ENCODE measurements at places on chromosomes 16 and 17.

DNA sequence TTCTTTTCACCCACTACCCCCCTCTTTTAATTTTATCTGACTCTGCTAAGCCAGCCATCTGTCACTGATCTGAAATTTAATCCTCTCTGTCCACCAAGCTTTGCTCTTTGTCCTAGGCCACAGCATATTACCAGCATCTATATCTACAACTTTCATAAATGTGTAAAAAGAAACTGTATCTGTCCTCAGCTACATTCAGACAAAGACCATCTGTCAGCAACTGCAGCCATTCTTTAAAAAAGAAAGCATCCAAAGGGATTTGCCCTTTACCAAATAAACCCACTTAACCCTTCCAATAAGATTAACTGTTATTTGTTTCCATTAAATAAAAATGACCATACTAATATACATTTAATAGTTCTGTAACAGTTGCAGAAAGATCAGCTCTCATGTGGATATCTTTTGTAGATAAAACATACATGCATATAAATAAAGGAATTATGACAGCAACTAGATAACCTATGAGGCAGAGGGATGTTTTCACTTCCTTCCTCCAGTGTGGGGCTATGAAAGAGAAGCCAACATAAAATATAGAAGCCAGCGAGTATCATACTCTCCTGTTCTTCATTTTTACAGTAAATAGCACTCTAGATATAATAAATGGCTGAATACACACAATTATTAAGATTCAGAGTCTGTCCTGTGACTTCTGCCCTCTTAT, 602.5 kb upstream of the SALL1 start:
- no peak for DNase-seq

DNA sequence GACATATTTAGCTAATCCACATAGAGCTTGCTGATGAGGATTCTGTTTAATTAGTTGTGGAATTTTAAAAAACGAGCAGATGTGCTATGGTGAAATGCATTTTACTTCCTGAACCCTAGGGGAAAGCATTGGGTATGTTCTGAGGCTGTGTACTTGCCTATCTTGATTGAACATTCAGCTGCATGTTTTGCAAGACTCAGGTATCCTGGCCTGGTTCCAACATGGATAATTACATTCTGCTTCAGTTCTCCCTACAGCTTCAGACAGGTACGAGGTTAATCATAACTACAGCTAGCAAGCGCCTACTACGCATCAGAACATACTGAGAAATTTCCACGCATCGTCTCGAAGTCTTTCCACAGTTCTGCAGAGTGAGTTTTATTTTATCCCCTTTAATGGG, 77.0 kb downstream of the HS3ST2 start:
- DNase-seq, result no peak

DNA sequence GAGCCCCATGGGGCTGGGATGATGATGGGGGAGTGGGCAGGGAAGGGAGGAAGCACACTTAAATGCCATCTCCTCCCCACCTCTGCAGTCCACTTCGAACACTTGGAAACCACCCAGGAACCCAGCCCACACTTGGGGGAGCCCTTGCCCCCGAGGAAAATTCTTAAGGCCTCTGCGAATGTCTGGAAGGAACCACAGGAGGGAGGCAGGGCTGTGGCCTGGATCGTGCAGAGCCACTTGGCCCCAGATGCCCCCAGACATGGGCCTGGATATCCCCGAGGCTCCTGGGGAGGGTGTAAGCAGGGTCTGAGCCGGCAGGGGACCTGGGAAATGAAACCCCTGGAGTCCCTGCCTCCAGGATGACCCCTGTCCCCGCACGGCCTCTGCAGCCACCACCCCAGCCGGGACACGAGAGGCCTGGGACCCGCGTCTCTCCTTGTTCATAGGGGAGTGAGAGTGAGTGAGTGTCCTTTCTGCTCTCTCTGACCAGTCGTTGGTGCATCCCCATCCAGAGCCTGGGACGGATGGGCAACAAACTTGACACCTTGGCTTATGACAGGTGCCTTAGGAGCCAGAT, 11.8 kb upstream of the MTSS2 start:
- DNase-seq, result no peak

DNA sequence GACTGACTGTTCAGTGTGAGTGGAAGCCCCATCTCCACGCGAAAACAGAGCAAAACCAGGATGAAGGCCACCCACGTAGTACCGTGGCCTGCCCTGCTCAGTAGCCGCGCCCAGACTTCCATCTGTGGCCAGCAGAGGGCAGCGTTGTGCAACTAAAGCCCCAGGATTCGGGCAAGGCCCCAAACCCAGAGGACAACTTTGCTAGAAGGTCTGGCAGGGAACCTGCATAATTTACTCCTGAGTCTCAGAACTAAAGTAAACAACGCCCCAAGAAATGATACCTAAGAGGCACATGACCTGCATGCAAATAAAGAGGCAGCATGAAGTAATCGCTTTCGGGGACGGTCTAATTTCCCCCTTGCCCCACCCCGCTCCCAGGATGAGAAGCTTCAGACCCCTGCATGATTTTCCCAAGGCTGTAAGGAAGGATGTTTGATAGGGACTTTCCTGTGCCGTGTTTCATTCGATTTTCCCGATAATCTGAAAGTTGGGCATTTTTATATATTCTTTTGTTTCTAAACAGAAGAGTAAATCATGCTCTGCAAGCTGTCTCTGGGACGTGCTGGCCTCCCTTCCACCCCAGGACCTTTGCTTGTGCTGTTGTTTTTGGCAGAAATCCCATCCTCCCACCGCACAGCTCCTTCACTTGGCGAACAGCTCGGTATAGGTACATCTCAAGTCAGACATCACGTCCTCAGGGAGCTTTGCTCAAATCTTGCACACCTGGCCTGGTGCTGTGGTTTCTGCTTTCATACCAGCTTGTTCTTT, 18.6 kb downstream of the HSBP1 start:
- peak; percentile 50 for DNase-seq

- DNase-seq, result no peak
These were observed 3.8 kb upstream of the DEF8 start for GRCh38 chr16:89944773-89945172.

- peak; percentile 29 for DNase-seq
These were observed 13.3 kb upstream of the SDK2 start for GRCh38 chr17:73657473-73658116.

GRCh38 chr16:19228052-19228451, 57.5 kb upstream of the CLEC19A start:
- DNase-seq, result no peak

DNA sequence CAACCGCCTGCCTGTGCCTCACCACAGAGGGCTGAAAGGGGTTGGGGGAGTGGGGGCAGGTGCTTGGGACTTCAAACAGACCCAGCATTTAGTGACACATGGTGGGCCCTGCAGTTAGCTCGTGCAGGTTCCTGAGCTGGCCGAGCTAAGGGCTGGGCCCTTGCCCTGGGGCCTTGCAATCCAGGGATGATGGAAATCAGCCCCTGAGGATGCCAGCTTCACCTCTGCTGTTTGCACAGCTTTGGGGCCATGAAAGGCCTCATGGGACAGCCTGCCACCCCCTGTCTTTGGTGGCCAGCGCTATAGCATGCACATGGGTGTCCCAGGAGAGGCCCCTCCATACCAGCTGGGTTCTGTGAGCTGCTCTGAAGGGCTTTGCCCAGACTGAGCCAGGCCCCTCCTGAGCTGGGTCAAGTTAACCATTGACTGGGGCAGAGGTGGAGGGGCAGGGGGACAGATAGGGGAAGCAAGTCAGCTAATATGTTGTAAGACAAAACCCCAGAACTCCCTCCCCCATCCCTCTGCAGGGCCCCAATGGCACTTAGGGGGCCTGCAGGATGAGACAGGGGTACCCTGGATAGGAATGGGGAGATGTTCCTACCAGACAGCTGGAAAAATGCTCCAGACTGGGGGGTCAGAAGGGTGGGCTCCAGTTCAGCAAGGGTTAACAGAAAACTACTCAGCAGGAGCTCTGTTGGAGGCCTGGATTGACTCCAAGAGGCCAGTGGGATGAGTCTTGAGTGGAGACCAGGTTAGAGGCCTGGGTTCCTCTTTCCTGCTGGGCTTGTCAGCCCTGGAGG, 692 bp downstream of the PRR15L start:
- DNase-seq, result no peak
